ENCODE measurements at places on chromosomes 4 and X.

GRCh38 chr4:58063404-58064160 lies 953.4 kb upstream of the IGFBP7 start:
- DNase-seq, result no peak

DNA sequence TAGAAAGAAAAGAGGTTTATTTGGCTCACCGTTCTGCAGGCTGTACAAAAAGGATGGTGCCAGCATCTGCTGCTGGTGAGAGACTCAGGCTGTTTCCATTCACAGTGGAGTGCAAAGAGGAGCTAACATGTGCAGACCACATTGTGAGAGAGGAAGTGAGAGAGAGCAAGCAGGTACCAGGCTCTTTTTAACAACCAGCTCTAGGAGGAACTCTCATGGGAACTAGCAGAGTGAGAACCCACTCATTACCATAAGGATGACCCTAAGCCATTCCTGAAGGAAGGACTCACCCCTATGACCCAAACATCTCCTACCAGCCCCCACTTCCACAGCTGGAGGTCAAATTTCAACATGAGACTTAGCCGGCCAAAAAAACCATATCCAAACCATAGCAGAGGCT lies 158.6 kb upstream of the ADGRL3 start:
- DNase-seq, result no peak

- DNase-seq, result no peak
Measured at GRCh38 chr4:156029691-156030090, 76.0 kb upstream of the CTSO start.

GRCh38 chr4:8030121-8030781 lies 90.6 kb upstream of the AFAP1 start:
- DNase-seq, result no peak

- DNase-seq, result no peak
Measured at GRCh38 chr4:80452768-80453167, 117.2 kb downstream of the CFAP299 start.

DNA sequence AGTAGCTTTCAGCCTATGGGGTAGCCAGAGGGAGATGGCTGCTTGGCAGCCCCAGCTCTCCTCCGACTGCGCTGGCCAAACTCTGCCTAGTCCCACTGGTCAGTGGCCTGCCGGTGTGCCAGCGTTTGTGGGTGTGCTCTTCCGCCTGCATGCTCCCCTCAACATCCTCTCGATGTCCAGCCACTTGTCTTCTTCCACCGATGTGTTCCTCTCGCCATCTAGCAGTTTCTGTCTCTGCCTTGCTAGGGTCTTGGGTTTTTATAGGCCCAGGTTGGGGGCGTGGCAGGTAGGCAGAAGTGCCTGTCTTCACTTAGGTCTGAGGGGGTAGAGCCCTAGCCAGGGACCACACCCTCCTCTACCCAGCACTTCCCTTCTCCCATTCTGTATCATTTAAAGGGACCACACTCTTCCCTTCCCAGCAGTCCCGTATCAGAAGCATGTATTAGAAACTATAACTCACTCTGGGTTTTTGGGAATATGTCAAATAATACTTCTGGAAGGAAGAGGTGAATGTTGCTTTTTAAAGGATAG lies 124.4 kb downstream of the KDM6A start:
- DNase-seq, result no peak

- no peak for DNase-seq
Measured at GRCh38 chr4:15037923-15038541, 35.8 kb downstream of the CPEB2 start.

All from GM20000 (cell line).